ENCODE measurements at places on chromosomes 5 and 9.

GRCh38 chr9:128696923-128697707 lies 5.2 kb upstream of the PKN3 start:
- no peak for DNase-seq

DNA sequence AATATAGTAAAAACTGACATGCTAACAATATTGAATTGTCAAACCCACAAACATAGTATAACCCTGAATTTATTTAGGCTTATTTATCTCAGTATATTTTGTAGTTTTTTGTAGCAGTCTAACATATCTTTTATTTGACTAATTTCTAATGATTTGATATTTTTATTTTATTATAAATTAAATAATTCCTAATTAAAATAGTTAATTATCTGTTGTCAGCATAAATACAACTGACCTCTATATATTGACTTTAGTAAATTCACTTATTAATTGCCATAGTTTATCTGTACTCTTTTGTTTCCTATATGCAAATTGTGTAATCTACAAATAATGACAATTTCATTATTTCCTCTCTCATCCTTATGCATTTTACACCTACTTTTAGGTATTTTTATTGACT lies 215.1 kb upstream of the KIF2A start:
- DNase-seq = no peak

GRCh38 chr5:62794456-62794855 lies 215.8 kb downstream of the LRRC70 start:
- no peak for DNase-seq

- DNase-seq = no peak
These were observed 421.7 kb downstream of the SPATA31D1 start for GRCh38 chr9:82410306-82410705.

DNA sequence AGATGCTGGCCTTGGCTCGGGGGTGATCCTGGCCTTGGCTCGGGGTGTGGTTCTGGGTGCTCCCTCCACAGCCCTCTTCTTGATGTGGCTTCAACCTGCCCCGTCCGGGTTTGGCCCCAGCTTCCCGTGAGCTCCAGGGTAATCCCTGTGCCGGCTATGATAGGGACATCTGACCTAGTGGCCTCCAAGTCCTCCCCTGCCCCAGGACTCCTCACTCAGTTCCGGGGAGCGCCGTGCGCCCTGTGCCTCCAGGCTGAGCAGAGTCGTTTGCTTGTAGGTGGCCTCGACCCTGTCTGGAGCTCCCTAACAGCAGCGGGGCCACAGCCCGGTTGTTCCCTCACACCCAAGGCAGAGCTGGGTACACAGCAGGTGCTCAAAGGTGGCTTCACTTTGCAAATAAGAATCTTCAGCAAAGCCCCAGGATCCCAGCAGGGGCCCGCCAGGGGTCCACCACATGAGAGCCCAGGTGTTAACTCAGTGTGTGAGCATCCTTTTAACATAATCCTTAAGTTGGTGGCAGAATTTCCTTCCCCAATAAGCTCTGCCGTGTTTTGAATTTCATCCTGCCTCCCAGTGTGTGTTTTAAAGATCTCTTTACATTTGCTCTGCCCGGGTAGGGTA lies 32.3 kb upstream of the CEP72 start:
- peak; percentile 24 for DNase-seq

DNA sequence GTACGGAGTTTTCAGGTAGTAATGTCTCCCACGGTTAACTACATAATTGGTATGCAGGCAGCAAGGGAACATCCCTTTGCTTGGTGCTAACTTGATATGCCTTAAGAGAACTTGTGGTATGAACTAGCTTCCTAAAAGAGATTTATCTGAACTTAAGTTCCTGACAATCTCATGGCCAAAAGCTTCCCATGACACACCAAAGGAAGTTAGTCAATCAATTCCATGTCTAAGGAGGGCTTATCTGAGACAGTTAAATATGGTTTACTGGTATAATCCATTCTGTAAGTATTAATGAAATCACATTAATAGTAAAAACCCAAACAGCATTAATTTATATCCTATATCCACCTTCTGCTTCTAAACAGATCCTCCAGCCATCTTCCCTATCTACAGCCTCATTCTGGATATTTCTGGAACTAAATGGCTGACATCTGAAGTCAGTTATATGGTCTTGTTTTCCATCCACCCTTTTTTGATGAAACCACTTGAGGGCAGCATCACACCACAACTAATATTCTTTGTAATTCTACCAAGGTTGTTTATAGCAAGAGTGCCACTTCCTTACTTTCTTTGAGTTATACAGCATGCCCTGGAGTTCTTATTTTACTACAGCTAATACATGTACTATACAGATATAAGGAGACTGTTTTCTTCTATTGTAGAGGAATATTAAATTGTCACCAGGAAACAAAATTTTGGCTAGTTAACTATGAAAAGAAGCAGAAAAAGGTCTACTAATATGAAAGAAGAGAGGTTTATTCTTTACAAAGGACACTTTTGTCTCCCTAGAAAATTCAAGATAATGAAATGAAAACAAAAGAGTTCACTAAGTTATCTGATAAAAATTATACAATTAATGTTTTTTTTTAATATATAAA lies 34.7 kb downstream of the SHOC1 start:
- peak; percentile 93 for DNase-seq

DNA sequence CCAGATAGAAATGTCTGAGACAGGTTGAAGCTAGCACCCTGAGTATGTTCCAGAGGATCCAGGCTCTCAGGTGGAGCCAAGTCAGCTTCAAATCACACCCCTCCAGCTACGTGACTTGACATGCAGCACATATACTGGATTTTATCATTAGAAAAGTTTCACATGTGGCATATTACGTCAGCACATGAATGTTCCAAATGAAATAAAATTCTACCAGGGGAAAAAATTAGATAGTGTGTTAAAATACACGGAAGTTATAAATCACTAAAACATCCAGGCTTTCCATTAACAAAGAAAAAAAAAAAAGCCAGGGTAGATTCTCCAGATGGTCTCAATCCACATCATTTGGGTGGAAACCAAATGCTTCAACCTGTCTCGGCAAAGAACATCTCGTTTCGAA lies 251.6 kb downstream of the MPDZ start:
- DNase-seq = peak; percentile 47
